ENCODE measurements at places on chromosomes 7 and 10. TPM values are rescaled to one million over a fixed set of nuclear protein-coding genes. Genes with fewer than 3 reads are reported as not detected.

Gene RAB11FIP2
- total RNA-seq, result 12.9 TPM

Gene LRRD1
- not detected for total RNA-seq

Gene UCMA
- total RNA-seq, result not detected

Gene TYW1
- total RNA-seq, result 22.6 TPM

Gene PDK4
- 174 TPM for total RNA-seq

Gene FMC1
- total RNA-seq, result 9.9 TPM

Gene ZNF33B
- 30.4 TPM for total RNA-seq
